ENCODE measurements at places on chromosomes 12 and 14.

- DNase-seq = no peak
Measured at GRCh38 chr12:117159674-117160073, 30.6 kb downstream of the FBXO21 start.

DNA sequence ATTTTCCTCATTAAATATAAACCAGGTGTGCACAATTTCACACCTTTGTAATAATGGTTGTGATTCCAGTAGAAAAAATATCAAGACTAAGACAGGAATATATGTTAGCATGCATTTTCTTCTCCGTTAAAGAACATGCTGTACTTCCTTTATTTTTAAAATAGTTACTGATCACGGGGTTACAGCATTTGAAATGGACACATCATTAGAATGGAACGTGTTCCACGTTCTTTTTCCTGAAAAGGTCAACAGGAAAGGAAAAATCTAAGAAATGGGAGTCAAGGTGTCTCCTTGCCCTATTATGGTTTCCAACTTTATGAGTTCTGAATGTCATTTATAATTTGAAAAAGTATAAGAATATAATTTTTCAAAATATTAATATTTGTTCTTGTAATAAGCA, 1325.7 kb downstream of the SLC16A7 start:
- no peak for DNase-seq

DNA sequence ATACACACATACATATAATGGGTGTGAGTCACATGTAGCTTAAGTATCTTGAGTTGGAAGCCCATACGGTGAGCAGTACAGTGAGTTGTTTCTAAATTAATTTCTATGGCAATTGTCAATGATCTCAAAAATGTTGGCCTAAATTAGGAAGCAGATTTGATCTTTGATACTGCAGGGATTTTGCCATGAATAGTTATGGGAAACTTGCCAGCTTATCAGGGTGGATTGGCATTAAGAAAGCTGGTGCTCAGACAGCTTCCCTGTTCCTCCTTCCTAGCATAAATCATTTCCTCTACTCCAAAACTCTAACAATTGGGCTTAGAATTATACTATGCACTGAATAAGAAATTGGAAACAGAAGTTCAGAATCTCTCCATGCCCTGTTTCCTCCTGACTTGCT, 150.9 kb upstream of the FRMD6 start:
- DNase-seq = no peak

- no peak for DNase-seq
Measured at GRCh38 chr12:53069621-53070410, 9.4 kb downstream of the SPRYD3 start.

DNA sequence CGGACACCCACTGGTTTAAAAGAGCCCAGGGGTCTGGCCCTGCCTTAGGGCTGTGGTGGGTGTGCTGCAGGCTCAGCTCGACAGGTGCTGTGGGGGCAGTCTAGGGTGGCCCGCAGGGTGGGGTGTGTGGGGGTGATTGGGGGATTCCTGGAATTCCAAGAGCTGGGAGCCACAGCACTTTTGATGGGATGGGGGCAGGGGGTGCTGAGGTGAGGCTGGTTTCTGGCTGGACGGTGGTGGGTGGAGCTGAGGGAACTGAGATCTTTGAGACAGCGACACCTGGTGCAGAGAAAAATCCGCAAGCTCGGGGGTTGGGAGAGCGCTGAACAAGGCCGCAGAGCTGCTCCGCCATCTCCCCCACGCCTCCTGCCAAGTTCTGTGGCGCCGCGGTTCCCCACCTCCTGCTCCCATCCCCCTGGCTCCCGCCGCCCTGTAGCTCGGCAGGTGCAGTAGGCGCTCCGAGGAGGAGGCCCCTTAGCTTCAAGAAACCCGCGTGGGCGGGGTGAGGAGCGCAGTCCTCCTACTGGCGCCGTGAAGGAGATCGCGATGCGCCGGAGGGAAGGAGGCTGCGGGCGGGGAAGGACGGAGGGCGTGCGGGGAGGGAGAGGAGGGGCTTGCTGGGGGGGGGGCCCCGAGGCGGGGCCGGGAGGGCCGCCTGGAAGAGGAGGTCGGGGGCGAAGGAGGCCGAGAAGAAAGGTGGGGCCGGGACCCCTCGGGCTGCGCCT, 1.3 kb upstream of the TEDC1 start:
- peak; percentile 70 for DNase-seq

DNA sequence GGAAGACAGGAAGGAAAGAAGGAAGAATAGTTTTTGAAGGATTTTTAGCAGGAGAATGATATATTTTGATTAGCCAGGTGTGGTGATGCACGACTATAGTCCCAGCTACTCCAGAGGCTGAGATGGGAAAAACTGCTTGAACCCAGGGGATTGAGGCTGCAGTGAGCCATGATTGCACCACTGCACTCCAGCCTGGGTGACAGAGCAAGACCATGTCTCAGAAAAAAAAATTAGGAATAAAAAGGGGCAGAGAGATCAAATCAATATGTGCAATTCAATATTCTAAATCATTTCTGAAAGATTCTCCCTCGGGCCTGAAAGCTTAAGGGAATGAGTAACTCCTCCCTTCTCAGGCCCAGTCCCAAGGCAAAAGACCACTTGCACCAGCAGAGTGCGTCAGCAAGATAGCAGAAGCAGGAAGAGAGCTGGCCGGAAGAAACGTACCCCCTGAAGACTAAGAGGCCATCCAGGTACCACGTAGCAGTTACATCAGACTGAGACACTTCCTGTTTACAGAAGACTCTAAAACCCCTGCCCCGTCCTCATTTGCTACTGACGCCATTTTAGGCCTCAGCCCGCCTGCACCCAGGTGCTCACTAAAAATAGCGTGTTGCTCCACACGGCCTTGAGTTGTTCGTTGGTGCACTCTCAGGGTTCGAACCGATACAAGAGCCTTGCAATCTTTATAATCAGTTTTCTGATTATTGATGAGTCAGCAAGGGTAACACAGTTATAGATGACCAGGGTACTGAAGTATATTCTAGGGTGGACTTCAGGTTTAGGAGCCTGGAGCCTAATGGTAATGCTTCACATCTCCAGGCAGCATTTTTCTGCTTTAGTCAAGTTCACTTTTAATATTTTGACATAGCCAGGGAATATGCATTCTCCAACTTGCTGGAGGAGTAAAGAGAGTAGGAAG, 57.7 kb upstream of the CSRP2 start:
- DNase-seq = no peak

- no peak for DNase-seq
Measured at GRCh38 chr14:105646175-105646574, 119.8 kb downstream of the TMEM121 start.

DNA sequence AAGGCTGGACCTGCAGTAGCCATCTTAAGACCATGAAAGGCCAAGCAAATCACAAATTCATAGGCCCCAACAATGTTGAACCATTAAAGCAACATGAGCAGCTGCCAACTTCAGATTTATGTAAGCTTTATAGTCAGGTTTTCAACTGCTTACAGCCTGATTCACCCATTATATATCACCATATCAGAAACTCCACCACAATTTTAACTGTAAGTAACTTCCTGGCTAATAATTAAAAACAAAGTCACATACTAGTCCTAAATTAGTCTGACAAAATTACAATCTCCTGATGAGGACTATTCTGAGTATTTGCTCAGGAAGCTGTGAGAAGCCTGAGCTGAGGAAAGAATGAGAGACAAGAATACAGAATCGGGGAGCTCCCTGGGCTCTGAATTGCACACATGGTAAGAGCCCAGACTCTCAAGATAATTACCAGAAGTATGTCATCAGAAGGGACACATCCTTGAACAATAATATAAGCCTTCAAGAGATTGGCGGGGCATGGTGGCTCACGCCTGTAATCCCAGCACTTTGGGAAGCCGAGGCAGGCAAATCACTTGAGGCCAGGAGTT, 55.1 kb downstream of the NUMB start:
- DNase-seq = no peak

DNA sequence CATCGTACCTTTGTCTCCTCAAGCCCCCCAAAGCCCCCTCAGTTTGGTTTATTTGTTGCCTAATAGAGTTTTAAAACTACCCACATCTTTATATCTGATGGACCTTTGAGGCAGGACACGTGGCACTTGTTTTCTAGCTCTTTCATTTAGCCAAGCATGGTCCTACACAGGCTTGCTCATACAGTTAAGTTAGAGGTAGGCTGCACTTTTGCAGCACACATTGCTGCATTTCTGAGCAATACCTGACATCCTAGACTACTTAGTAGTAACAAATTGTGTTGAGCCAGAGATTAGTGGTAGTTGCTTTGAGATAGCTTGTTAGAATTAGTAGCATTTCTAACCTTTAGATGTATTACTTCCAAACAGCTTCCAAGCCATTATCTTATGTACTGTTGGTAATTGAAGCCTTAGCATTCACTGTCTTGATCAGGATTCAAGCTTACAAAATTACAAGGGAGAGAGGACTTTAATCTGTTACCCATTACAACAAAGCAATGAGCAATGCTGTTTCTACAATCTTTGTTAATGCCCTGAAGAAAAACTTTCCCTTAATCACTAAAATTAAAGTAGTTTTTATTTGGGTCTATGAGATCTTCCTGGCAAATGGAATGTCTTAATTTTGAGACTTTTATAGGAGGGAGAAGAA, 96.6 kb downstream of the WNK1 start:
- no peak for DNase-seq

DNA sequence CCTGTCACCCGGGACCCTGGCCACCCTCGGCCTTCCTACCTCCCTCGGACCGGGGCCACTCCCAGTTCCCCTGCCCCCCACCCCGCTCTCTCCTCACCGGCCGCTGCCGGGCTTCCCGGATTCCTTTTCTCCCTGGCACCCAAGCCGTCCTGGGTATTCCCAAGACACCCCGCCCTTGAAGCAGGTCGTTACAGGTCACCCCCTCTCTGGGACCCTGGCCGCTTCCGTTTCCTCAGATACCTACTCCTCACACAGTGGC, 493 bp downstream of the NUMB start:
- no peak for DNase-seq

DNA sequence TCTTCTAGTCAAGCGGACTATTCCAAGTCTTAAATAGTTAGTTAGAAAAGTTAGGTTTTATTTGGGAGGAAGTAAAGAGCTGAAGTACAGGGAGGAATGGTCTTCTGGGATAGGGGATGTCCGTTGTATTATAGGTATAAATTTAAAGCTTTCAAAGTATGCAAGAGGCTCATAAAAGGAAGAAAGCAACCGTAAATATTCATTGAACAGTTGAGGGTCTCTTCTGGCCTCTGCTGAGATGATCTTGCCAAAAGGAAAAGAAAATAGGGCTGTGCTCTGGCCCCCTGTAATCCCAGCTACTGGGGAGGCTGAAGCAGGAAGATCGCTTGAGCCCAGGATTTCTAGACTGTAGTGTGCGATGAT, 377 bp upstream of the TIMELESS start:
- no peak for DNase-seq

DNA sequence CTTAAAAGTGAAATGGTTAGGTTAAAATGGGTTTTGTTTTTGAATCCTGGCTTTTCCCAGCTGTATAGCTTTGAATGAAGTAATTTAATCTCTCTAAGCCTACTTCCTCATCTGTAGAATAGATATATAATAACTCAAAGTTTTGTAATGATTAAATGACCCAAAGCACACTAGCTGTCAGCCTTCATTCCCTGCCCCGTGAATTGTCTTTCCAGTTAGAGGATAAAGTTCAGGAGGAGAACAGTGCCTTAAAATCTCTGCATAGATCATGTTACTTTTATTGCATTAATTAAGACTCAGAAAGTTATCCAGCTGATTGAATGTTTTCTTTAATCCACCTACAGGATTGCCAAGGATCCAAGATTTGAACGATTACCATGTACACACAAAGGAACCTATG, 19.4 kb downstream of the FCF1 start:
- DNase-seq = no peak

DNA sequence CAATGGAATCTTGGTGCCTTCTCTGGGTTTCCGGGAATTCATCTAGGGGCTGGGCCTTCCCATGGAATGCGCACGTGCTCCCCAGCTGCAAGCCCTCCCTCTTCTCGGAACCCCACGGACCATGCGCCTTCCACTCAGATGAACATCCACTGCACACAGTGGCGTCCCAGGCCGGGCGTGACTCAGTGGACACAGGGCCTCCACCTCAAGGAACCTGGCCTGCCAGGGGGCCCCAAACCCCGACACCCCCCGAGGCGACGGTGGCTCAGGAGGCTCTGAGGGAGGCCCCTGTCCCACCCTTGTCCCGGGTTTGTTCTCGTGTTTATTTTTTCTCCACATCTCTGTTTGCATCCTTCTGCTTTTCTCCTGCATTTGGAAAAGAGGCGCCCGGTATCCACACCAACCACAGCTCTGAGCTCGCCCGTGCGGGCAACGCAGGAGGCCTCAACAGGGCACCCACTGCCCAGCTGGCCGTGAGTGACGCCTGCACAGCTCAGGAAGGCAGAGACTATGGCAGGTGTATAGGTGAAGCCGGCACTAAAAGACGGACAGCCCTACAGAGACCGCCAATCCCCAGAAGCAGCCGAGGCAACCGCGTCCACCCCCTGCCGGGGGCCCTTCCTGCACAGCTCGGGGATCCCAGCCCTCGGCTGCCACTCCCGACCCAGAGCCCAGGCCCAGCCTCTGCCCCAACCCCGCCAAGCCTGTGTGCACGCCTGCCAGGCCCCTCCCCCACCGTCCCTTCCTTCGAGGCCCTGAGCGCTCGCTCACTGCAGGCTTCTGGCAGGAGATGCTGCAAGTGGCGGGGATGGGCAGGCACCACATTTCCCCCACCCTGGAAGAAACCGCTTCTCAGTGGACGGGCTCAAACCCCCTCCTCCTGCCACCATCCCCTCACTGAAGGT, 23.8 kb upstream of the GALNT9 start:
- no peak for DNase-seq

DNA sequence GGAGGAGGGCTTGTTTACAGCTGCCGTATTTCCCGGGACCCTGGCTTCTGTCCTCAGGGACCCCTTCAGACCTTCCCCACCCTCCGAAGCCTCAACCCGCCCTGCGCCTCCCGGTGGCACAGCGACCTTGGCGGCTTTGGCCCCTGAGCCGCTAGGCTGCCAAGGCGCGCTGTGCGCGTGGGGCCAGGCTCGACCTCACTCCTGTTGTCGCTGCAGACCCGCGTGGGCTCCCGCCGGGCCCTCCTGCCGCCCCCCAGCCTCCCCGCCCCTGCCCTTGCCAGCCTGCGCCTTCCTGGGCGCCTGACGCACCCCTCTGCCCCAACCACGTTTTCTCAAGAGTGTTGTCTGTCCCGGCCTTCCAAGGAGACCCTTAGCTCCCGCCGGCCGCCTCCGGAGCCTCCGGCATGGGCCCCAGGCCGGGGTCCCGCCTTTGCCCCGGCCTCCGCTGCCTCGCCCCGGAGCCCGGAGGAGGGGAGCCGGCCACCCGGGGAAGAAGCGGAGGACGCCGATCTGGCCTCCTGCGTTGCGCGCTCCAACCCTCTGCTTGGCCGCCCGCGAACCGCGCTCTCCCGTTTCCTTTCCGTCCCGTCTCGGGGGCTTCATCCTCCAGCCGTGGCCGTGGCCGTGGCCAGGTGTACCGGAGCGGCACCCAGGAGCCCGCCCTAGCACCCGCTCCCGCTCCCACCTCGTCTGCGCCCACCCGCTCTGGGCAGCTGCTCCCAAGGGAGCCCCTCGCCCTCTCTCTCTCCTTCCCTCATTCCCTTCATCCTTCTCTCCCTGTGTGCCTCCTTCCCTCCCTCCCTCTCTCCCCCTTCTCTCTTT, 19.9 kb downstream of the PPP2R5C start:
- DNase-seq = no peak
